ENCODE measurements at places on chromosomes 6 and 20.

DNA sequence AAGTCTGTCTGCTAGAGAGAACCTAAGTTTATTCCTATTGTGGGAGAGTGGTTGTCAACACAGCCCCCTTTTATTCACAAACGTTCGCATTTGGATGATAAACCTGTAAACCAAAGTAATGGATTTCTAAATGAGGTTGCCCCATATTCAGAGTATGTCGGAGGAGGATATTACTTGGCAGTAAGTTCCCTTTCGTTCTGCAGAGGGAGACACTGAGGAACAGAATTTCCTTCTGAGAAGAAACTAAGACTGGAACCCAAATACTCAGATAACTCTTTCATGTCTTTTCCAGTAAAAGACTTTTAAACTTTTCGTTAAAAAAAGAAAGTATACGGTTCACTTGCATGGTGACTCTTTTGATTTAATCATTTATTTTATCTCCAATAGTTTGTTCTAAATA lies 754.6 kb upstream of the MMS22L start:
- no peak for DNase-seq

DNA sequence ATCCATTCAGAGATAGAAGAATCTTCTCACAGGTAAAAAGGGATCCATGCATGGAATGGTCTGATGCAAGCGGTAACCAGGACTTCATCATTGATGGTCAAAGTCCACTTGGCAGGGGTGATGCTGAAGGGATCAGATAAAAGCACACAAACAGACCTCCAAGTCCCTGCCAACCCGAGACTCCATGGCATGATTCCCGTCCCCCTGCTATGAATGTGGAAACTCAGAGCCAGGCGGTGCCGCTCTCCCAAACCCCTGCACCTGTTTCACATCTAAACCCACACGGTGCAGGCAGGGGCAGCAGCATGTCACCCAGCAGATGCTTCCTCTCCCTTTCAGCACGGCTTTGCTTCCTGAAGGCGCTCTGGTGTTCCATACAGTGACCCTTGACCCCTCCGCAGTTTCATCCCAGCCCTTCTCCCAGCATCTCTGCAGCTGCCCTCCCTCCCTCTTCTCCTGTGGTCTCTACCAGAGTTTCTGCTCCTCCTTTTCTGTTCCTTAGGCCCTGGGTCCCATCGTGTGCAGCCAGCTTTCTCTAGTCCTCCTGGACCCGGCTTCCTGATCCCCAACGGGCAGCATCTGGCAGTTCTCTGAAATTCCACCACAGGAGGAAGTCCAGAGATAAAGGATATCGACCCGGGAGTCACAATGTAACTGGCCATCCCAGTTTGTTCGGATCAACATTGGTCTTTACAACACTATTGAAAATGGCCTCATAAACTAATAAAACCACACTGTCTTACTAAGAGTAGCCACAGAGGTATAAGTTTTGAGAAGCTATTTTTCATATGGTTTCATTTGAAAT lies 235.0 kb downstream of the TTLL2 start:
- DNase-seq: no peak

- DNase-seq: no peak
Measured at GRCh38 chr6:247351-247750, 44.9 kb upstream of the DUSP22 start.

DNA sequence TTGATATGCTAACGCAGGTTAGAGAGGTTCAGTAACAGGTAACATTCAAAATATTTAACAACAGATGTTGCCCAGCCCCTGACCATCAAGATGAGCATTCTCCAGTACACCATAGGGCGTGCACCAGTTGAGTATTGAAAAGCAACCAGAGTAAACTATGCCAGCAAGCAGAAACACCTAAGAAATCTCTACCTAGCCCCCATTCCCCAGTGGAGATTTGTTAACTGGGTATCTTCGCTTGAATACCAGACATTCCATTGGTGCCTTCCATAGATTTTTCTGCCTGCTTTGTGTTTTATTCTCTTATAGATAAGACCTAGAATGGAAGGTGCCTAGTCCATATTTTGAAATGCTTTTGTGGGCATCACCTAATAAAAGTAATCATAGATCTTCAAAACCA lies 623.9 kb downstream of the KIF16B start:
- DNase-seq: no peak

GRCh38 chr6:73004231-73004630 lies 221.1 kb downstream of the KHDC1L start:
- DNase-seq: no peak

DNA sequence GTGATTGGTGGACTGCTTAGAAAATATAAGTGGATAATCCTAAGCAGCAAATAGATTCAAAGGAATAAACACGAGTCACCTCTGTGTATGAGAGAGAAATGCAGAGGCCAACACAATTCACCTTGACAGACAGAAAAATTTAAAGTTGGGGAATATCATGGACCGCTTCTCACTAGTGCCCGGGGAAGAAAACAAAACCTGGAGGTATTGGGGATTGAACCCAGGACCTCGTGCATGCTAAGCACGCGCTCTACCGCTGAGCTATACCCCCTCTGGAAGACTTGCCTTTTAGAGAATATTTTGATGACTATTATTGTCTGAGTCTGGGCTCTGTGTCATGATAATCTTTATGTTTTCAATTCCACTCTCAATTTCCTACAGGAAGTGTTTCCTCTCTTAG lies 111.9 kb downstream of the TRIM27 start:
- no peak for DNase-seq

- no peak for DNase-seq
Measured at GRCh38 chr6:125151700-125152099, 1.9 kb upstream of the TPD52L1 start.

DNA sequence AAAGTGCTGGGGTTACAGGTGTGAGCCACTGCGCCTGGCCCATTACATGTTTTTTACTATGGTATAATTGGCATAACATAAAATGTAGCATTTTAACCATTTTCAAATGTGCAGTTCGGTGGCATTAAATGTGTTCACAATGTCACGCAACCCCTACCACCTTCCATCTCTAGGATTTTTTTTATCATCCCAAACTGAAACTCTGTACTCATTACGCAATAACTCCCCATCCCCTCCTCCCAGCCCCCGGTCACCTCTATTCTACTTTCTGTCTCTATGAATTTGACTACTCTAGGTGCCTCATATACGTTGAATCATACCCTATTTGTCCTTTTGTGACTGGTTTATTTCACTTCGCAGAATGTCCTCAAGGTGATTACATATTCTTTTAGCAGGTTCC lies 233.1 kb upstream of the ARID1B start:
- no peak for DNase-seq

- DNase-seq: no peak
Measured at GRCh38 chr20:63785691-63786131, 45.4 kb downstream of the ZBTB46 start.

DNA sequence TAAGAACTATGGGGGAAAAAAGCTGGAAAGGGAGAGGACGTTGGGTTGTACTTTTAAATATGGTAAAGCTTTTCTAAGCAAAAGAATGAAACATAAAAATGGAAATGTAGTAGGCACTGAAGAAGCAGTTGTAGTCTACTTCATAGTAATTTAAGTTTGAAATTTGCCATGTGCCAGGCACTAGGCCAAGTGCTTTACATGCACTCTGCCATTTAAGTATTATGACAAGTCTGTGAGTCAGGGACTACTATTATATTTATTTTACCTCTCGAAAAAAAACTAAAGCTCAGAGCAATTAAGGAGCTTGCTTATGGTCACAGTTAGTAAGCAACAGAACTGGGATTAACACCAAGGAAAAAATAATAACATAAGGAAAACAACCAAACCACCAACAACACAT lies 257.8 kb downstream of the GMDS start:
- no peak for DNase-seq

DNA sequence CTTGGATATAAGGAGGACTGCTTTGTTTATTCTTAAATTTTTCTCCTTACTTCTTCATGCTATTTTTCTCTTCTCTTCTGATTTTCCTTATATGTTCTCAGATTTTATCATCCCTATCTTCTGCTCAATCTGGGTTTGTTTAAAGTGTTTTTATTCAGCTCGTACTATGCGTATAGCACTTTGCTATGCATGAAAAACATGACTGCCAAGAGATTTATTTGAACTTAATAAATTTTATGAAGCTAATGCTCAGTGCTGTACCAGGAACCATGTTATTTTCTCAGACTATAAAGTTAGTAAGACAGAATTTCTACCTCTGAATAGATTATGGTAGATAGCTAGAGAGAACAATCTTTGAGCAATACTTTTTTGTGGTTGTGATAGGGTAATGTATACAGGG lies 305.9 kb downstream of the LAMA2 start:
- no peak for DNase-seq

DNA sequence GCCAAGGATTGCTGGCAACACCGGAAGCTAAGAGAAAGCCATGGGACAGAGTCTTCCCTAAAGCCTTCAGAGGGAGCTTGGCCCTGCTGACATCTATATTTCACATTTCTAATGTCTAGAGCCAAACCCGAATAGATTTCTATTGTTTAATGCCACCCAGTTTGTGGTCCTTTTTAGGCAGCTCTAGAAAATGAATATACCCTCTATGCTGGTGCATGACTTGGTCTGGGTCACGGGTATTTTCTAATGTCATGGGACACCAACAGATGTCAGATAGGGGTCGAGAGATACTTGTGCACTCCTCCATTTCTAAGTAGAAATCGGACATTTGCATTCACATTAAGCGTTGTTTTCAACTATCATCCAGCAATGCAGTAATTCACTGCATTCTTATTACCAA lies 37.0 kb upstream of the SOX4 start:
- no peak for DNase-seq

DNA sequence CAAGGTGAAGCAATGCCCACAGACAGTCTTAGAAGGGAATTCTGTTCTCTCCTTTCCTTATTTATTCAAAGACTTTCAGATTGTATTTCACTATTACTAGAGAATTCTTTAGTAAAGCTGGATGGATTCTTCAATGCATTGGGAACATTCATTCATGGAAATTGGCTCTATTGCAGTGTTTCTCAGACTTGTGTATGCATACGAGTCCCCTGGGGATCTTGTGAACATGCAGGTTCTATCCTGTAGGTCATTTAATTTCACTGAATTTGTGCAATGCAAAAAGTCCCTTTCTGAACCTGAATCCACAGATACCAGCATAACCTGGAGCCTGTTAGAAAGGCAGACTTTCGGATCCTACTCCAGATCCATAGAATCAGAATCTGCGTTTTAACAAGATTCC lies 160.9 kb upstream of the AHI1 start:
- DNase-seq: no peak

- DNase-seq: no peak
Measured at GRCh38 chr6:43869079-43869710, 99.2 kb downstream of the VEGFA start.

- no peak for DNase-seq
Measured at GRCh38 chr20:46020555-46020954, 8.5 kb upstream of the SLC12A5 start.

- no peak for DNase-seq
Measured at GRCh38 chr6:152086223-152086873, 278.9 kb downstream of the ESR1 start.

GRCh38 chr20:63242736-63243135 lies 7.0 kb downstream of the BIRC7 start:
- DNase-seq: no peak

GRCh38 chr6:7624796-7625710 lies 35.1 kb downstream of the SNRNP48 start:
- no peak for DNase-seq

DNA sequence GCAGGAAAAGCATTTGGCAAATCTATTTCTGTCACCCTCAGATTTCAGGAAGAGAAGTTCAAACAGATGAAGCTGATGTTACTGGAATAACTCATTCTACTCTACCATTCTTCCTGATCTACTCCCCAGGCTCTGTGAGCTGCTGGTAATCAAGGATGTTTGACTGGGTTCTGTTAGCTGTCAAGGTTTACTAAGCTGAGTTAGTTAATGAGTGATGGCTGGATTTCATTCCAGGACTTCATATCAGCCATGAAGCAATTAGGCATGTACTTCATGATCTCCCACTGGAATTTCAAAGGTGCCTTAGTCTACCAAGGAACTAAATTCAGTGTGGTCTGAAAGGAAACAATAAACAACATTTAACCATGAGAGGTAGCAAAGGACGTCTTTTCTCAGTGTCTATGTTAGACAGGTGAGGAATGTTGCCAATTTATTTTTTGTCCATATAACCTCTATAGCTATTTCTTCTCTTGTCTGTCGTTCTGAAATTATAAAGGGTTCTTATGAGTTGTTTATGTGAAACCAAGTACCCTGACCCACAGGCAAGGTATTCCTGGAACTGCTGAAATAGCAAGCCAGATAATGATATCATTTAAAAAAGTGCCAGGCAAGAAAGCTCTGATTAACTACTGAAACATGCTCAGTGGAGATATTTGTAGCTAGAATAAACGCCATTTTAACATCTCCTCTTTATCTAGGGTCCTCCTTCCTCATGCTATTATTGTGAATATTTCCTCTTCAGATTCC lies 112.9 kb downstream of the BACH2 start:
- no peak for DNase-seq

DNA sequence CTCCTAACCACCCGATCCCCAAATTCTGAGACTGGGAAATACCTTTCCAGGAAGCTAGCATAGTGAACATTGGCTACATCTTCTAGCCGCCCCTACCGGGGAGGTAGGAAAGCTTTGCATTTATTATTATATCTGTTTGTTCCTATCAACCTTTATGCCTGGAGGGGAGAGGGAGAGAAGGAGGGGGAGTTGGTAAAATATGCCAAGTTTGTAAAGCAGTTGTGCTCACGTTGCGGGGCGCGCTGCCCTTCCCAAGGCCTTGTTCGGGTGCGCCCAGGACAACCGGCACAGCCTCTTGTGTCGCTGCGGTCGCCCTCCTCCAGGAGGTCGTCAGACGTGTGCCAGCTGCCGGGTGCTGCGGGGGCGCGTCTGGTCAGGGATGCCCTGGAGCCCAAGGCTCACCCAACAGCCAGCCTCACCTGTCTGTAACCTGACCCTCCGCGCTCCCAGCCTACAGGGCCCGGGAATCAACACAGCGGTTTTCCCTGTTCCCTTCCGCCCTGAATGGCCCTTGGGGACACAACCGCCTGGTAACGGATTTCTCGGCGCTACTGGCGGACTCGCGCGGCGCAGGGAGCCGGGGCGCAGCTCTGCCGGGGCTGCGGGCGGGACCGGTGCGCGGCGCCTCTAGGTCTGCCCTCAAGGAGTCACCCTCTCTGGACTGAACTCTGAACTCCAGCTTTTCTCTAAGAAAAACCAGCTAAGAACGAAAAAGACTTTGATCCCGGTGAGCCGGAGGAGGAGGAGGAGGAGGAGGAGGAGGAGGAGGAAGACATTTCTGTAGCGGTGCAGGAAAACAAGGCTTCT lies 1.1 kb upstream of the OVOL2 start:
- DNase-seq: peak; percentile 69

GRCh38 chr20:62899633-62900051 lies 26.7 kb downstream of the DIDO1 start:
- no peak for DNase-seq

DNA sequence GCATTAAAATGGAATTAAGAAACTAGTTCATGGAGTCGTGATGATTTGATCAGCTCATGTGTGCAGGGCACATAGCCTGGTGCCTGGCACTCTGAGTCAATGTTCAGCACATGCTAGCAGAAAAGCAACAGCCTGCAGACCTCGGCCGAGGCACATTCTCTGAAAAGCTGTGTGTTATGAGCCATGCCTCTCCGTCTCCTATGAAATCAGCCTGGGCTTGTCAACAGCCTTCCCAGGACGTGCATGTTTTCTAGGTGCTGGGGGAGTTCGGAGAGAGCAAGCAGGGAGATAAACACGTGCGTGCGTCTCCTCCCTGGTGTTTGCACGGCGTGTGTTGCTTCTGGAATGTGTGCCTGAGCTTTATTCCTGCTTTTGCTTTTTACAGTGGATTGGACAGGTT lies 207.8 kb upstream of the KCNG1 start:
- DNase-seq: no peak
